Stimulated activated CD4-positive, alpha-beta T cell treated with anti-CD3 and anti-CD28 coated beads, Interleukin-1b, Interleukin-23, amount 100 ng/mL, for 48 hours (primary cell): ENCODE measurements at places on chromosomes 1 and 21.

- no peak for DNase-seq
These were observed 30.2 kb upstream of the IL20 start for GRCh38 chr1:206835186-206835585.

GRCh38 chr1:95561346-95561745 lies 327.3 kb downstream of the RWDD3 start:
- DNase-seq = no peak

- DNase-seq = no peak
These were observed 31.1 kb upstream of the ARHGEF16 start for GRCh38 chr1:3423245-3423829.

DNA sequence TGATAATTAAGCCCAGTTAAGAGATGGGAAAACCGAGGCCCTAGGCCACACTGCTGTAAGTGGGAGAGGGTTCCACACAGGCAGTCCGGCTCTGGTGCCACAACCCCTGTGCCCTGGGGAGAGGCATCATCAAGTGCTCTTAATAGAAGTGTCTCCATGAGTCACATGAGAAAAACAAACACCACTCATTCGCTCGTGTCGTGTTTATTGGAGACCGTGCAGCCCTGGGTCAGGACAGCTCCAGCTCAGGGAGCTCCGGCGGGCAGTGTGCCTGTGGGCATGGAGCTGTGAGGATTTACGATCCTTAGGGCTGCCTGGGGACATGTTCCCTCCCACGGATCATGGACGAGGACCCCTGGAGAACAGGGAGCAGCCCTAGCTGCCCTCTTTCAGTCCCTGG lies 658.5 kb downstream of the AJAP1 start:
- DNase-seq = no peak

GRCh38 chr1:47235241-47235681 lies 3.2 kb upstream of the TAL1 start:
- DNase-seq = no peak

DNA sequence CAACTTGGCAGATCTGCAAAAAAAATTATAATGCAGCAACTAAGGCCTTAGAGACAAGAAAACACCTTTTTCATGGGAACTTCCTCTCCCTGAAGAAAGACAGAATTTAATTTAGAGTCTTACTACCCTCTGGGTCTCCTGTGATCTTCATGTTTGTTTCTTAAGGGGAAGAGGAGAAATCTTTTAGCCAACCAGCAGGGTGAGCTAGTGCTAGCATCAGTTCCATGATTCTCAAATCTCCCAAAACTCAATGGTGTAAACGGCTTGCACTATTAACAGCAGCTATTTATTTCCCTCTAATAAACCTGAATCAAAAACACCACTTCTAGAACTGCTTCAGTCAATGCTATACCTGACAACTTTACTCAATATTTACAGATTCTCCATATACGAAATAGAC lies 3.8 kb downstream of the ZNF644 start:
- no peak for DNase-seq

DNA sequence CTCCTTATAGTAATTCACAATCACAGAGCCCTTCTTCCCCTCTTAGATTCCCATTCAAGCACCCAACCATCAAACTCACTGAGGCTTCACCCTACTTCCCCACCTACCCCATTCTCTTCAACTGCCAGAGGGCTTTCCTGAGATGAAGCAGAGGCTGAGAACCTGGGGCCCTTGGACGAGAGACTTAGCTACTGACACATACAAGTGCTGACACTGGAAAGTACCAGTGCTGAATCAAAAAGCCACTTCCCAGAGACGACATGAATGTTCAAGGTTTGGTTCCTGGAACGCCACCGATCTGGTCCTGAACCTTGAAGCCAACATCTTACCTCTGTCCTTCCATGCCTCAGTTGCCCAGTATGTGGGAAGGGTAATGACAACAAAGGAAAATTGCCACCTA lies 16.6 kb upstream of the RAP1A start:
- peak; percentile 66 for DNase-seq

- DNase-seq = no peak
These were observed 11.9 kb downstream of the MTFR1L start for GRCh38 chr1:25831569-25832196.

- no peak for DNase-seq
These were observed 2.6 kb downstream of the SUMO3 start for GRCh38 chr21:44815225-44815624.

DNA sequence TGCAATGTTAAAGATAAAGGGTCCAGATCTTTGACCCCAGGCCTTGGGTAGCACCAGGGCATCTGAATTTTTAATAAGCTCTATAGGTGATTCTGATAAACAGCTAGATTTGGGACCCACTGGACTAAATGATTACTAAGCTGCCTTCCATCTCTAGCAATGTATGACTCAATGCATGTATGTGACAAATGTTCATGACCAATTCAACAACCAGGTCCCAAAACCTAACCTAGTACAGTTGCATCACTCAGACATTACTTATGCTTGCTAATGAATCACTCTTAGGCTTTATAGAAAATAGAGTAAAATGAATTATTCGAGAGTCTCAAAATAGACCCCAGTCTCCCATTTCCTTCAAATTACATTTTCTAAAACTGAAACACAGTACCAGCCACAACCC lies 35.5 kb downstream of the RCAN1 start:
- DNase-seq = no peak

DNA sequence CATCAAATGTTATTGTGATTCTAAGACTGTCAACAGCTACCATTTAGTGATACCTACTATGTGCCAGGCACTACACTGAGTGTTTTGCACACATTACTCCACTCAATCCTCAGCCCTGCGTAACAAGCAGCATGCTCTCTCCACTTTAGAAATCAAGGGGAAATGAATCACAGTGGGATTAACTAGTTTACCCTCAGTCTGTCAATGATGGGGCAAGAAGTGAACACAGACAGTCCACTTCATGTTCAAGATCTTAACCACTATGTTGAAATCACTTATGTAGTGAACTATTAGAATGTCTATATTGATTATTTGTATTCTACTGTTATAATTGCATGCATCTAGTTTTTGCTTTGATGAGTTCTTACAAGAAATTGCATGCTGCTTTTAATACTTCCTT lies 165.3 kb downstream of the LTN1 start:
- DNase-seq = no peak

DNA sequence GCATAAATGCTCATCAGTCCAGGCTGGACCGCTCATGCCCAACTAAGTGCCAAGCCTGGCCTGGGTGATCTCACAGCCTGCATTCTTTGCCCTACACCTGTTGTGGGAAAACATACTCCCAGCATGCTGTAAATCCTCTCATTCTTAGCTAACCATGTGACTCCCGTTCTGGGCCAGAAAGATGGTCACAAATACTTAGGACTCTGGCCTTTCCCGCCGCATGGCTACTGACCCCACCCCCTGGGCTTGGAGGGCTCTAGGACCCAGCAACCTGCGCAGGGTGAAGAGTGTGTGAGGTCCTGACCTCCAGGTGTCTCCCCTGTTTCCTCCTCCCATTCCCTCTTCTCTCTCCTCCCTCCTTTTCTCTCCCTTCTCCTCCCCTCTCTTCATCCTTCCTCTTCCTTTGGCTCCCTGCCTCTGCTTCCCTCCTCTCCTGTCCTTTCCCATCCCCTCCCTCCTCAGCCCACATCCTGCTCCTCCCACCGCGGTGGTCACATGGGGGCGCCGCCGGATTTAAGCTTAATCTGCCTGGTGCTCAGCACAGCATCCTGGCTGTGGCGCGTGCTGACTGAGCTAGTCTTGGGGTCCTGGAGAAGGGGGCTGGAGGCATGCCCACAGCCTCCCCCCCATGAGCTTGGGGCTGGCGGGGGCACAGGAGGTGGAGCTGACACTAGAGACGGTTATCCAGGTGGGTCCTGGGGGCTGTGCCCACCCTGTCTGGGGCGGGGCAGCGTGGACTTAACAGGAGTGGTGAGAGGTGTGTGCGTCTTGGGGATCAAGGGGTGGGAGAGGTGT lies at the start of gene CROCC:
Gene CROCC (plus strand): TSS at position 541 of the 795 bp plus-strand sequence. CDS start 88 bp downstream, at position 629.
- DNase-seq = peak; percentile 50

DNA sequence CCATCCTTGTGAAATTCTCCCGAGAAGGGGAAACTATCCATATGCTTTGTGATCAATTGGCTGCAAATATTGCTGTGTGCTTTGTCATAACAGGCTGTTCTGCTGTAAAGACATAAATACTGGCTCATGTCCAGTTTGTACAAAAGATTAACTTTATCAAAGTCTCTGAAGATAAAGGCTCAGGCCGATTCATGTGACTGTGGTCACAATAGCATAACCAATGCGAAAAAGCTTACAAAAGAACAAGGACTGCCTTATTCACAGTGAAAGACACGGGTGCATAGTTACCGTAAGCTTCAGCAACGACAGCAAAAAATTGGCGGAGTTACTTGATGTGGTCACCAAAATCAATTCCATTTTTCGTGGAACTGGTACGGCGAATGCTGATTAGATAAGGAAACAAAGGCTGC lies 173.6 kb upstream of the CHRM3 start:
- no peak for DNase-seq

- DNase-seq = peak; percentile 76
These were observed 13.9 kb upstream of the CAMK1G start for GRCh38 chr1:209569455-209570207.

DNA sequence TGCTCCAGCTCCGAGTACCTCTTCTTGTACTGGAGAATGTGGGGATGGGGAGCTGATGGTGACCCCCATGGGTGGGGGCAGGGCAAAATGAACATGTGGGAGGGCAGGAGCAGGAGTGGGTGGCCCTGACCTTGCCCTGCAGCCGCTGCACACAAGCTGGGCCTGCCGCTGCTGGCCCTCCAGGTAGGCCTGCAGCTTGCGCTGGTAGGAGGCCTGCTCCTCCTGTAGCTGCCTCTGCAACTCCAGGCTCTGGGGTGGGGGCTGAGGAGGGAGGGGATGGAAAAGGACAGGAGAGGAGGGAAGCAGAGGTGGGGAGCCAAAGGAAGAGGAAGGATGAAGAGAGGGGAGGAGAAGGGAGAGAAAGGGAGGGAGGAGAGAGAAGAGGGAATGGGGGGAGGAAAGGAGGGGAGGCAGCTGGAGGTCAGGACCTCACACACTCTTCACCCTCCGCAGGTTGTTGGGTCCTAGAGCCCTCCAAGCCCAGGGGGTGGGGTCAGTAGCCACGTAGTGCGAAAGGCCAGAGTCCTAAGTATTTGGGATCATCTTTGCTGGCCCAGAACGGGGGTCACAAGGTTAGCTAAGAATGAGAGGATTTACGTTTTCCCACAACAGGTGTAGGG lies 22.9 kb downstream of the RNU1-1 start:
- DNase-seq = no peak

GRCh38 chr1:101162300-101162699 lies 74.5 kb upstream of the S1PR1 start:
- DNase-seq = no peak

GRCh38 chr1:153429266-153430165 lies 13.2 kb downstream of the S100A7A start:
- no peak for DNase-seq

DNA sequence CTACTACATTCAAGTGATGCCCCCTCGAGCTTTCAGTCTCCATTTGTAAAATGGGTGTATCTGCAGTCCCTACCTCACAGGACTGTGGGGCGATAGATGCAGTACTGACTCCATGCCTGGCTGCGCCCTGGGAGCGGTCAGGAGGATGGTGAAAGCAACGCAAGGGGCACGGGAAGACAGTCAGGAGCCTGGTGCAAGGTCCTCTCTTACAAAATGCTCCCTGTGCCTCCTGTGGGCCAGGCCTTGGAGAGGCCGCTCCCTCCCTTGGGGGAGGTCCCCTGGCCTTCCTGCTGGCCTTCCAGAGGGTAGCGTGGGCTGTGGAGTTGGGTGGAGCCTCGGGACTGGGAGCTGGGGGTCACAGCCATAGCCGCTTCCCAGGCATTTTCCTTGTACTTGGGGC lies 21.6 kb downstream of the FAM151A start:
- DNase-seq = no peak

DNA sequence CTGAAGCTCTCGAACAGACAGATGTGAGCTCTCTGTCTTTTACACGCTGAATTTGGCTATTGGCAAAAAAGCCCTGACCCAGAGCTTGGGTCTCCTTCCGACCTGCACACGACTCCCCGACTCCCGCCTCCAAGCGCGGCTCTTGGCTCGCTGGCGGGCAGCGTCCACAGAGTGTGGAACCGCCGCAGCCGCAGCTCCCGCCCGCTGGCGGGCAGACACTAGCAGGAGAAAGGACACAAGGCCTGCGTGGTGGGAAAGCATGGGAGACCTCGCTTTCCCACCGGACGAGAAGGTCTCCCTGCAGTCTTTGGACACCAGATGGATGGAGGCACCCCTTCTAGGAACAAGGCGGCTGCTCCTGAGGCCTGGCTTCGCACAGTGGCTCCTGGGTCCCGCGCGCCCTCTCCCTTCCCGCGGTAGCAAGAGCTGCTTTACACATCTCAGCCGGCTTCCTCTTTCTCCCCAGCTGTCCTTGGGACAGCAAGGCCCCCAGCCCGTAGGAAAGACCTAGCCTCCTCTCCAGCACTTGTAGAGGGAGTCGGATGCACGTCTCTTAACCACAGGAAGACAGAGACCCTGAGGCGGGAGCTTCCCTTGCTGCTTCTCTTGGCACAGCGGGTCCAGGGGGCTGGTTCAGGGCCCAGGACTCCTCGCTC lies 92.1 kb downstream of the PRKAB2 start:
- no peak for DNase-seq

DNA sequence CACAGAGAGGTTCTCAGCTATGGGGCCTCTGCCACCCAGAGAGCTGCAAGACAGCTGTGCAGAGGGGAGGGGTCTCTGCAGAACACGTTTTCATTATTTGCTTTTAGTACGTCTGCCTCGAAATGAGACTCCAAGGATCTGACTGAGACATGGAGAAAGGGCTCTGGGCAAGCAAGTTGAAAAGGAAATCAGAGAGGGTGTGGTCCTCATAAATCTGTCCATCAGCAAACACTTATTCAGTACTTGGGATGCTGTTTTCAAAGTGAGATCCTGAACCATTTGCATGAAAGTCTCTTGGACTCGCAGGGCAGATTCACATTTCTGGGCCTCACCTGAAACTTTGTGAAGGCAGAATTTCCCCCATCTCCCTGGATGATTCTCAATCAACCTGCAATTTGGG lies 197.4 kb upstream of the GALNT2 start:
- DNase-seq = no peak

- DNase-seq = no peak
These were observed 18.7 kb downstream of the UBL4B start for GRCh38 chr1:110130989-110131388.

DNA sequence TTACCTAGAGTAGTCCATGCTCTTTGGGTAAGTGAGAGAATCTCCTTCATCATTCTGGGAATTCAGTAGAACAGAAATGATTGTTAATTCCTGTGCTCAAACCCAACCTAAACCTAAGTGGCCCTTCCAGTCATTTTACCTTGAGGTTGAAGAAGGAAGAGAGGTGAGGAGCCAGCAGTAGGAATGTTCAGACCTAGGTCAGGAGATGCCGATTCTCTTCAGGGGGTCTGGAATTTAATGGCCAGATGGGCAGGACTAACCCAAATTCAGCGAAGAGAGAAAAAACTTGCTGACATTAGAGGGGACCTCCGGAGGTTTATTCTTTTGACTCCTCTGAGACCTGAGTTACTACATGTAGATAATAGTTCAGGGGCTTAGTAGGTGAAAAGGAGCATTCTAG lies 16.5 kb upstream of the OR2B11 start:
- no peak for DNase-seq

- DNase-seq = no peak
These were observed 4.4 kb downstream of the PIGR start for GRCh38 chr1:206941766-206942418.

- DNase-seq = no peak
These were observed 48.6 kb upstream of the ZNHIT6 start for GRCh38 chr1:85756864-85757263.
